ENCODE measurements at places on chromosomes 3 and 15. TPM values are rescaled to one million over a fixed set of nuclear protein-coding genes. Genes with fewer than 3 reads are reported as not detected.

The ARL14 gene
- not detected for total RNA-seq

DNA sequence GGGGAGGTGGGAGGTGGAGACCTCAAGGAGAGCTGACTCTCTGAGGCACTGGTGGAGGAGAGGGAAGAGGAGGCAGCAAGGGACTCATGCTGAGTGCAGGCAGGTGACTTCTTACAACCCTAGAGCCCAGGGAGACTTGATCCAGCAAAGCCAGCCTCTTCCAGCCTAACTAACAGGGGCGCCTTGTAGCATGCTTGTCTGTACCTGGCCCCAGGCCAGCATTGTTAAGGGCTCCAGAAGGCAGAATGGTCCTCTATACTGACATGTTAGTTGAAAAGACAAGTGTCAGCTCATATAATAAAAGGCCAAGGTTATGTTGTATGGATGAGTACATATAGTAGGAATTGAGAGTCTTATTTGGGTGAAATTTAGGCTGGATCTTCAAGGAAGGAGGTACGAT is 65.4 kb downstream of the CHDH start:
- no peak for DNase-seq
- H3K36me3 ChIP-seq: no peaks in the 10 kb centered on the region
- H3K4me3 ChIP-seq: no peak overlapping the region
- no peak overlapping the region for H3K27ac ChIP-seq

GRCh38 chr3:184873141-184873540 is 61.2 kb downstream of the VPS8 start:
- H3K27ac ChIP-seq: no peak overlapping the region
- H3K36me3 ChIP-seq: peaks cover 12% of the 10 kb centered on the region
- no peaks in the 10 kb centered on the region for H3K4me1 ChIP-seq
- no peaks in the 10 kb centered on the region for H3K27me3 ChIP-seq
- H3K4me3 ChIP-seq: no peak overlapping the region

The TMOD3 gene
- total RNA-seq: 24.3 TPM

The ANKRD63 gene
- total RNA-seq: not detected

GRCh38 chr15:70643783-70644125 is 119.6 kb downstream of the UACA start:
- H3K4me1 ChIP-seq: no peaks in the 10 kb centered on the region
- H3K27ac ChIP-seq: no peak overlapping the region
- no peak overlapping the region for H3K4me3 ChIP-seq
- no peak for DNase-seq
- no peaks in the 10 kb centered on the region for H3K27me3 ChIP-seq
- no peaks in the 10 kb centered on the region for H3K36me3 ChIP-seq

DNA sequence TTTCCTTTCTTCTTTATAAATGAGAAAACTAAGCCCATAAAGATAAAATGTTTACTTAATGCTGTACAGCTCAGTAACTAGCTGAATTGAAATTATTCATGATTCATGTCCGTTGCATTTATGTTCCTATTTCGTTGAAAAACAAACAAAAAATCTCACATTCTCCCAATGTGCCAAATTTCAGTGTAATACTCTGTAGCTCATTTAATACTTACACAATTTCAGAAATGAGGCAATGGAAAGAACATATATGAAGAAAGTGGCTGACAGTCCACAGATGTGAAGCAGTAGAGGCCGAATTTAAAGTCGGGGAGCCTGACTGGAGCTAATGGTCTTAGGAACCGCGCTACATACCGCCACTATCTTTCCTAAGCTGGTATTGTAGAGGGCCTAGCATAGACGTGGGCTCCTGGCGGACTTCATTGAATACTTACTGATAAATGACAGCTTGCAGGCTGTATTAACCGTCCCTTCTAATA is 651 bp downstream of the PLSCR2 start:
- no peaks in the 10 kb centered on the region for H3K4me1 ChIP-seq
- no peak overlapping the region for H3K4me3 ChIP-seq

The C3orf20 gene
- not detected for total RNA-seq

DNA sequence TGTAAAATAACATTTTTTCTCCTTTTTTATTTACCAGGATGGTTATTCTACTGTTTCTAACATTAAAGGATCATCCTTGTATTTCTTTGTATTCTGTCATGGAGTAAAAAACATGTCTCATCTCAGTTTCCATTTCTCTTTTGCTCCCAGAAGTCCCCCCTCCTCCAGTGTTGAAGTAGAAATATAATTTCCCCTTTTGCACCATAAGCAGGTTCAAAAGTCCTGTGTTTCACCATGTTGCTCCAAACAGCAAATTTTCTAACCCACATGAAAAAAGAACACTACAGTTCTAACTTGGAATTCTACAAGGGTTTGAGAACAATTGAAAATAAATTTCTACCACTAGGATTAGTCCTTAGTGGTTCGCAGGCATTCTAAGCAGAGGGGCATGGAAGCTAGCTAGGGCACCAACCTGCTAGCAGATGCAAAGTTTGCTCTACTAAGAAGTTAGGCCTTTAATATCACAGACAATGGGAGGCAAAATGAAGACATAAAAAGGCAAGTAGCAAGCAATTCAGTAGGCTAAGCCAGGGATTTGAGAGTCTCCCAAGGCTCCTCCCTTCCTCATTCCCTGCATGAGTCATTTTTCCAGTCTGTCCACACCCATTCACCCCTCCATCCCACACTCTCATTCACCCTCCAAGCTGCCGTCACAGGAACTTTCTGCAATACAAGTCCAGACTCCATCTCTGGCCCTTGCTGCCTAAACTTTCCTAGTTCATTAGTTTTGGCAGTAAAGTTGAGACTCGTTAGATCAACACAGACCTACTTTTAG is 2.3 kb upstream of the MBNL1 start:
- peak overlapping the region; percentile 99 for H3K27ac ChIP-seq
- peaks cover 26% of the 10 kb centered on the region for H3K4me1 ChIP-seq
- H3K27me3 ChIP-seq: no peaks in the 10 kb centered on the region
- peak; percentile 17 for DNase-seq

DNA sequence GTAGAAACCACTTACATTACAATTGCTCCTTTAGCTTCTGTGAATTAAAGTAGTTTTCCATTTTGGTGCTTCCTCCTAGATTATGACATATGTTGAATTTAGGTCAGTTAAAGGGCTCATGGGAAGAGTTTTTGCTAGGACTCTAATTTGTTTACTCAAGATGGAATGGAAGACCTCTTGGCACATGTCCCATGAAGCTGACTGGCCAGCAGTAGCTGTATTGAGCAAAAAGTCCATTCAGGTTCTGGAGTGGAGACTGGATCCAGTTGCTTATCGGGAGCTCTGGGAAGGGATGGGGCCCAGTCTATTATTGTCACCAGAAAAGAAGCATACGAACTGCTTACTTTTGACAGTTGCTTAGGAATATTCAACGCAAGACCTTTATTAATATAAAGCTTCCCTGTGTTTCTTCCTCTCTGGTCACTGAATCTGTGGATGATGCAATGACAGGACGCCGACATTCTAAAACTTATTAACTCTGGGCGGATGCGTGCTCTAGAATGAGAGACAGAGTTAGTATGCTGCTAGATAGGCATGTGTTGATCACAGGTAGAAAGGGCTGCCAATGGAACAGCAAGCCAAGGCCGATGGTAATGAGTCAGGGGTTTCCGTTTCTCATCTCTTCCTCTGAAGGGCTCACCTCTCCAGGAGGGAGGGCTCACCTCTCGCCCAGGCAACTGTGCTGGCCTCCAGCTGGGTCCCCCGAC is 155.8 kb downstream of the NR1D2 start:
- no peaks in the 10 kb centered on the region for H3K27me3 ChIP-seq
- H3K27ac ChIP-seq: no peak overlapping the region
- H3K4me3 ChIP-seq: no peak overlapping the region
- no peaks in the 10 kb centered on the region for H3K4me1 ChIP-seq
- no peaks in the 10 kb centered on the region for H3K36me3 ChIP-seq

GRCh38 chr3:8442993-8443650 is 58.5 kb upstream of the LMCD1 start:
- no peaks in the 10 kb centered on the region for H3K27me3 ChIP-seq
- no peak for DNase-seq
- H3K4me3 ChIP-seq: no peak overlapping the region
- no peak overlapping the region for H3K27ac ChIP-seq
- H3K4me1 ChIP-seq: no peaks in the 10 kb centered on the region
- H3K36me3 ChIP-seq: no peaks in the 10 kb centered on the region

The LRRIQ4 gene
- not detected for total RNA-seq

- no peaks in the 10 kb centered on the region for H3K4me1 ChIP-seq
- no peak overlapping the region for H3K27ac ChIP-seq
- H3K27me3 ChIP-seq: no peaks in the 10 kb centered on the region
- DNase-seq: no peak
- no peak overlapping the region for H3K4me3 ChIP-seq
Observed at GRCh38 chr3:52874864-52875587, 22.3 kb downstream of the STIMATE start.

- H3K36me3 ChIP-seq: no peaks in the 10 kb centered on the region
- H3K27ac ChIP-seq: no peak within 1 kb of the TSS
- no peaks in the 10 kb centered on the region for H3K4me1 ChIP-seq
Observed at GRCh38 chr3:39809181-39809994, at the start of gene MYRIP. Gene MYRIP (plus strand): TSS chr3:39809609. CDS start chr3:39900817, 91,208 bp downstream.

The MAGI1 gene
- total RNA-seq: 60.5 TPM

- H3K36me3 ChIP-seq: no peaks in the 10 kb centered on the region
- no peak overlapping the region for H3K27ac ChIP-seq
- H3K4me1 ChIP-seq: no peaks in the 10 kb centered on the region
- H3K4me3 ChIP-seq: no peak overlapping the region
- no peaks in the 10 kb centered on the region for H3K27me3 ChIP-seq
Observed at GRCh38 chr15:66865622-66866611, 163.9 kb downstream of the SMAD6 start.

DNA sequence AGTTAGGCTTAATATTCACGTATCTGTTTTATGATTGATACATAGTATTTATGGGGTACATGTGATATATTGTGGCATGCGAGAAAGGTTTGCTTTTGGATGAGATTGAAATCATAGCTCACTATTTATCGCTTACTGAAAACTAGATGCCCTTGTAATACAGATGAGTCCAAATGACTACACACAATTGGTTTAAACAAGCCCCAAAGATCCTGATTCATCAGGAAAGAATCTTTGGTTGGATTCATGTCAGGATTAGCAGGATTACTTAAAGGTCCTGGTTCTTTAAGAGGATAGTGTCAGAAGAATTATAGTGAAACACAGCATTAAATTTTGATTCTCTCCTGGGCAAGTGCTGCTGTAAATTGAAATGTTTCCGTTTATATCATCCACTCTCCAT is 18.6 kb upstream of the AADAC start:
- no peaks in the 10 kb centered on the region for H3K36me3 ChIP-seq
- H3K4me1 ChIP-seq: no peaks in the 10 kb centered on the region
- no peak overlapping the region for H3K27ac ChIP-seq
- DNase-seq: no peak
- no peaks in the 10 kb centered on the region for H3K27me3 ChIP-seq
- no peak overlapping the region for H3K4me3 ChIP-seq

DNA sequence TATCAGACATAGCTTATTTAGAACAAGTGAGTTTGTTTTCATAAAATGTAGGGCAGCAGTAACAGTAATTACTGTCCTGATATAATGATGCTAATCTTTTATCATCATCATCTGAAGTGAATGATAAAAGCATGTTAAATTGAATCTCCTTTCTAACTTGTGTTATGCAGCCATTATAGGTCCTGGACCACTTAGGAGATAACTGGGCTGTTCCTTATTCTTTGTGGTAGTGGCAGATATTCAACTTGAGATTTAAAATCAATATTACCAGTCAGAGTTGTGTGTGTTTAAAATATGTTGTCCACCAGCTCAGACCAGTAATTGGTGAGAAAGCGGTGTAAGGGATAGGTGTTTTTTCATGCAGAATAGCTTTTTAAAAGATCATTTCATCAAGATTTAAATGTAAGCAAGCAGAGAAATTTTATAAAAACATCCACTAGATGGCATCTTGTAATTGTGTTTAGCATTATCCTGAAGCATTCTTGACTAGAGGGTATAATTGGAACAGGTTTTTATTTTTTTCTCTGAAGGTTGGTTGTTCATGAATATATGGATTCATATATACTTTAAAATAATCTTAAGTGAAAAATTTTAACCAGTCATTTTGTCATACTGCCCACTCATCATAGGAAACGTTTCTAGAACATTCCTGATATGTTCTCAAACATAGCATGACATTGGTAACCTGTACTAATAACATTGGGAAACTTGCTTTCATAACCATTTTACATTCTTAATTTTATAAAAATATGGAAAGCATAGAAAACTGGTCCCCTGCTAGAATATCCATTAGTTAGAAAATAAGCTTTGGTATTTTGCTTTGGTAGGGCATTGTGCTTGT is 153.9 kb downstream of the BBX start:
- H3K4me1 ChIP-seq: no peaks in the 10 kb centered on the region
- H3K4me3 ChIP-seq: no peak overlapping the region
- DNase-seq: no peak
- H3K27me3 ChIP-seq: no peaks in the 10 kb centered on the region

DNA sequence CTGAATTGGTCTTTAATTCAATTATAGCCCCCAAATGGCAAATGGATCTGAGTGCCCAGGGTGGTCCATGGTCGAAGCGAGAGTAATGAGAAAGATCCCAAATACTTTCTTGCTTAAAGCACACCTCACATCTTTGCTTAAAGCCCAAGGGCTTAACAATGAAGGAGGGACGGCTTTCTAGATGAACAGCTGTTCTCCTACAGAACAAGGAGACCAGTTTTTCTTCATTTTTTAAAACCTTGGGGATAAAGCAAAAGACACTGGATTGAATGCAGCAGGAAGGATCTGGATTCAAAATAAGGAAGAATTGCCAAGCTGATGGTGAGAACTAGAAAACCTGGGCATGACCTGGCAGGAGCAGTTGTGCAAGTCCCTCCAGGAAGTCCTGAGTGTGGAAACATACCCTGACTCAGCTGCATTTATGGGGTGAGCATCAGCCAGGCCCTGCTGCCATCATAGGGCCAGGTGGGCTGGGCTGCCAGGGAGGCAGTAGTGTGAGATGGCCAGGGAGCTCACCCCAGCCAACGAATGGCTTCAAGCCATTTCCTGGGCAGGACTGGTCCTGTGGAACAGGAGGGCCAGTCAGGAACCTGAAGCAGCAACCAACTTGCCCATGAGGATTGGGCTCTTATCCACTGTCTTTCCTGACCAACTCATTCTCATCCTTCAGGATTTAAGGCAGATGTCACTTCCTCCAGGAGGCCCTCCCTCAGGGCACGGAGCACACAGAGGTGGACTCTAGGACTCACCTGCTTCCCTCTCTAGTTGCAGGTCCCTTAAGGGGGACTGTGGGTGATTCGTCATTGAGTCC is 18.4 kb upstream of the RHCG start:
- no peak overlapping the region for H3K4me3 ChIP-seq
- no peaks in the 10 kb centered on the region for H3K27me3 ChIP-seq
- no peak for DNase-seq
- no peaks in the 10 kb centered on the region for H3K4me1 ChIP-seq

- H3K36me3 ChIP-seq: no peaks in the 10 kb centered on the region
- peak overlapping the region; percentile 72 for H3K4me3 ChIP-seq
- H3K4me1 ChIP-seq: peaks cover 4% of the 10 kb centered on the region
- DNase-seq: no peak
Observed at GRCh38 chr3:66220066-66220465, 735 bp upstream of the SLC25A26 start.

The EIF4E3 gene
- 18.4 TPM for total RNA-seq
